ENCODE measurements at places on chromosomes 11 and 22. TPM values are rescaled to one million over a fixed set of nuclear protein-coding genes. Genes with fewer than 3 reads are reported as not detected.

DNA sequence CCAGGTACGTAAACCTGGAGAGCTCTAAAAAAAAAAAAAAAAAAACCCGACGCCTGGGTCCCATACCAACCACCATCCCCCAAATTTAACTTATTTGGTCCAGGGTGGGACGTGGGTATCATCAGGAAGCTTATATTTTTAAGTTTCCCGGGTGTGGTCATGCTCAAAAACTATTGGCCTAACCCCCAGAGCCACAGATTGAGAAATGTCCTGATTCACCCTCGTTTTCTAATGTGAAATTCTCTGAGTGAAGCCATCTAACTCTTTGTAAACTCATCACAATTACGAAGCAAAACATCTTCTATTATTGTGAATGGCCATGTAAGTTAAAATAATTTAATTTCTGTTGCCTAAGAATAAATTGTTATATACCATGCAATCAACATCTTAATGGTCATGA, 29.6 kb downstream of the PAK1 start:
- peaks cover 32% of the 10 kb centered on the region for H3K27me3 ChIP-seq
- no peak overlapping the region for H3K27ac ChIP-seq
- H3K4me3 ChIP-seq, result no peak overlapping the region
- no peaks in the 10 kb centered on the region for H3K36me3 ChIP-seq

- H3K4me1 ChIP-seq, result no peaks in the 10 kb centered on the region
- no peak overlapping the region for H3K27ac ChIP-seq
- peaks cover 39% of the 10 kb centered on the region for H3K27me3 ChIP-seq
- no peaks in the 10 kb centered on the region for H3K36me3 ChIP-seq
- no peak overlapping the region for H3K4me3 ChIP-seq
Measured at GRCh38 chr22:44646141-44646540, 55.9 kb upstream of the PRR5 start.

- H3K36me3 ChIP-seq, result peaks cover 87% of the 10 kb centered on the region
- H3K4me3 ChIP-seq, result no peak overlapping the region
- H3K4me1 ChIP-seq, result peaks cover 39% of the 10 kb centered on the region
- H3K27ac ChIP-seq, result no peak overlapping the region
- DNase-seq, result no peak
- H3K27me3 ChIP-seq, result no peaks in the 10 kb centered on the region
Measured at GRCh38 chr11:10803676-10804075, 5.0 kb downstream of the EIF4G2 start.

GRCh38 chr11:114033066-114033465, 26.4 kb upstream of the ZBTB16 start:
- H3K27me3 ChIP-seq, result peaks cover 39% of the 10 kb centered on the region
- no peak overlapping the region for H3K4me3 ChIP-seq
- peaks cover 17% of the 10 kb centered on the region for H3K4me1 ChIP-seq
- no peak overlapping the region for H3K27ac ChIP-seq

NRGN gene
- 1.0 TPM for total RNA-seq

GRCh38 chr22:25757686-25758085, 15.7 kb downstream of the MYO18B start:
- H3K27ac ChIP-seq, result no peak overlapping the region
- H3K27me3 ChIP-seq, result no peaks in the 10 kb centered on the region
- no peak overlapping the region for H3K4me3 ChIP-seq
- no peaks in the 10 kb centered on the region for H3K36me3 ChIP-seq

GRCh38 chr11:133154781-133155180, 377.5 kb downstream of the OPCML start:
- peaks cover 6% of the 10 kb centered on the region for H3K27me3 ChIP-seq
- H3K27ac ChIP-seq, result no peak overlapping the region
- no peaks in the 10 kb centered on the region for H3K4me1 ChIP-seq
- no peaks in the 10 kb centered on the region for H3K36me3 ChIP-seq
- no peak overlapping the region for H3K4me3 ChIP-seq

DNA sequence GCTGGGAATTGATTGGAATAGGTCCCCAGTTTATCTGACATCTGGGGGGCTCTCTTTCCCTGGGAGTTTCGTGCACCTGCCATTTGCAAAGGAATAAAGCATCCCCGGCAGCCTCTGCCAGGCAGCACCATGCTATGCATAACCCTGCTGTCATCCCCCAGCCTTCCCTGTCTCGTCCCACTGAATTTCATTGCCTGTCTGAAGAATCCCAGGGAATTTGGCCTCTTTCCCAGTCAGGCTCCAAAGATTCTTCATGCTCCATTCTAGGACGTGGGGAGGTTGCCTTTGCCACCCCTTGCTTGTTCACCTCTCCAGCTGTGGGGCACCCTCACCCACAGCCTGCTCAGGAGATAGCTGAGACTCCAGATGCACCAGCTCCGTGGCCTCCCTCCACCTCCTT, 195.1 kb upstream of the TBCEL start:
- no peak overlapping the region for H3K27ac ChIP-seq
- DNase-seq, result no peak

GRCh38 chr11:64604458-64605243, 13.6 kb downstream of the SLC22A12 start:
- no peak overlapping the region for H3K27ac ChIP-seq
- H3K36me3 ChIP-seq, result no peaks in the 10 kb centered on the region
- H3K4me3 ChIP-seq, result no peak overlapping the region
- H3K27me3 ChIP-seq, result peaks cover 13% of the 10 kb centered on the region

GRCh38 chr22:40819599-40820140, 524 bp upstream of the SLC25A17 start:
- H3K4me1 ChIP-seq, result peaks cover 29% of the 10 kb centered on the region
- H3K4me3 ChIP-seq, result peak overlapping the region; percentile 98
- peaks cover 7% of the 10 kb centered on the region for H3K36me3 ChIP-seq
- no peak for DNase-seq
- peak overlapping the region; percentile 89 for H3K27ac ChIP-seq

- no peaks in the 10 kb centered on the region for H3K4me1 ChIP-seq
- H3K4me3 ChIP-seq, result no peak overlapping the region
- no peak for DNase-seq
- peaks cover 2% of the 10 kb centered on the region for H3K27me3 ChIP-seq
- H3K27ac ChIP-seq, result no peak overlapping the region
Measured at GRCh38 chr11:45450189-45450588, 164.0 kb upstream of the SYT13 start.

TSSK2 gene
- total RNA-seq, result not detected

DNA sequence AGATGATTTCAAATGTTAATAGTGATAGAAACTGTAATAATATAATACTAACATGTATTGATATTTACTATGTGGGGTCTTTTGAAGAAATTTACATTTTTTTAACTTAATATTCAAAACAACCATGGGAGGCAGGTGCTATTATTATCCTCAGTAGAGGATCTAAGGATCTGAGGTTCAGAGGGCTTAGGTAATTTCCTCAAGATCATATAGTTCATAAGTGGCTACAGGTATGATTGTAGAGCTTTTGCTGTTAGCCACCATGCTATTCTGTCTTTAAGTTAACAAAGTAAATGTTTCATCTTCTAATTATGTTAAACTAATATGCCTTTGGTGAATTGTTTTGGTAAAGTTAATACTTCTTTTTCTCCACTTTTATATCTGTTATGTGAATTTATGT, 83.6 kb downstream of the PDE3B start:
- H3K36me3 ChIP-seq, result no peaks in the 10 kb centered on the region
- no peak for DNase-seq
- no peak overlapping the region for H3K27ac ChIP-seq
- no peak overlapping the region for H3K4me3 ChIP-seq
- H3K27me3 ChIP-seq, result peaks cover 2% of the 10 kb centered on the region
